Activated T-helper 17 cell treated with anti-CD3 and anti-CD28 coated beads, Interleukin-2, amount 50 U/mL, for 72 hours (primary cell): ENCODE measurements at places on chromosomes 7 and 10.

GRCh38 chr10:23419655-23420329 is 19.1 kb upstream of the OTUD1 start:
- no peak for ATAC-seq
- no peaks in the 10 kb centered on the region for H3K36me3 ChIP-seq

DNA sequence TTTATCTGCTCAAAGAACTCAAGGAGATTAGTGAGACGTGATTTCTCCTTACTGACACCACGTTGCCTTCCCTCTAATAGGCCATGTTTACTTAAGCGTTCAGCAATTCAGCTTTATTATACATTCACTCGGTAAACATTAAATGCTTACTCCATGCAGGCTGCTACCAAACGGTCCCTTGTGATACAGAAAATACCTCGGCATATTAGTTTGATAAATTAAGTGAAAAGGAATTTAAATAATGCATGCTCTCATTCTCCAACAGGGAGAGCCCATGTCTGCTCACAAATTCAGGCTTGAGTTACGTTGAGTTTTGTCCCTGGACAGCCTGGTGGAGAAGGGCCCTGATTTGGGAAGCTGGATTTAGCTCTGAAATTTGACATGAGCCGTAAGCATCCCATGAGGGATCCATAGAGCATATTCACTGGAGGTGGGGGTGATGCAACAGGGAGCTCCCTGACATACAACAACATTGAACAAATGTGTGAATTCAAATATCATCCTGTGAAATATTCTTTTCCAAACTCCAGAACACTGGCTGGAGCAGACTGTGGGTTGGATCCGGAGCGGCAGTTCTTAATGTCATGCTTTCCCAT is 86.3 kb downstream of the TBXAS1 start:
- H3K36me3 ChIP-seq: peaks cover 8% of the 10 kb centered on the region
- ATAC-seq: no peak
- peaks cover 23% of the 10 kb centered on the region for H3K4me1 ChIP-seq

DNA sequence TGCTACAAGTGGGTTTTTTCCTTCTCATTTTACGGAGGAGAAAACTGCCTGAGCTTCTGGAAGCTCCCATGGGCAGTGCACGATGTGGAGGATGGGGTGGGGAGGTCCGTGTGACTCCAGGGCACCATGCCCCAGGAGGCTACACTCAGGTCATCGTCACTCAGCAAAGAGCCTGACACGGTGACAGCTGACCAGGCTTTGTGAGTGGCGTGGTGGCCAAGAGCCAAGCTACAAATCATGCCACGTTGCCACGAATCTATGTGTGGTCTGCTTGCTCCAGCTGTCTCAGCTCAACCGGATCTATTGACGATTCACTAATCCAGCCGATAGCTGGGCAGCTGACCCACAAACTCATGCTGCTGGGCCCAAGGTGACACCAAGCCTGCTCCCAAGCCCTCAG is 27.6 kb upstream of the C10orf71 start:
- H3K4me3 ChIP-seq: no peak overlapping the region
- no peak overlapping the region for H3K27ac ChIP-seq
- no peaks in the 10 kb centered on the region for H3K27me3 ChIP-seq
- no peak for ATAC-seq
- no peaks in the 10 kb centered on the region for H3K36me3 ChIP-seq

DNA sequence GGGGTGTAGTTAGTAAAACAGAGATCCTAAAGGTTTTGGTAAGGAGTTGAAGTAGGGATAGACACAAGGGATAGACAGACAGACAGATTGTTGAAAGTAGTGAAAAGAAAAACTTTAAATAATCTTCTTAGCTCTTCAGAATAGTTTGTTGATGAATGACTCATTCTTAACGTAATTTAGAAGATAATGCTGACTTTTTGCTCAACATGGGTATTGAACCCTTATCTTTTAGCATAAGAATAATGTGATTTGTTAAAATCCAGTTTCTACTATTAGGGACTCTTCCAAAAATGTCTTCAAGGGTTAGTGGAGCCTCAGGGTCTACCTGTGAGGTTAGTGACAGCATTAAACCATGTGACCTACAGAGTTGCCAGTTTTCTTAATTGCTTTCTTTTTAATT is 411.2 kb downstream of the ETV1 start:
- no peak overlapping the region for H3K27ac ChIP-seq
- H3K4me3 ChIP-seq: no peak overlapping the region
- no peaks in the 10 kb centered on the region for H3K4me1 ChIP-seq
- peaks cover 4% of the 10 kb centered on the region for H3K27me3 ChIP-seq
- H3K36me3 ChIP-seq: no peaks in the 10 kb centered on the region

GRCh38 chr10:130048081-130048480 is 62.5 kb downstream of the C10orf143 start:
- no peaks in the 10 kb centered on the region for H3K4me1 ChIP-seq
- no peak for ATAC-seq
- H3K36me3 ChIP-seq: no peaks in the 10 kb centered on the region
- no peak overlapping the region for H3K4me3 ChIP-seq
- H3K27me3 ChIP-seq: peaks cover 9% of the 10 kb centered on the region
- H3K27ac ChIP-seq: no peak overlapping the region

- no peak overlapping the region for H3K4me3 ChIP-seq
- peaks cover 3% of the 10 kb centered on the region for H3K4me1 ChIP-seq
- no peaks in the 10 kb centered on the region for H3K36me3 ChIP-seq
- ATAC-seq: peak; percentile 70
Observed at GRCh38 chr7:74134117-74134620, 40.0 kb upstream of the EIF4H start.
